ENCODE measurements at places on chromosomes 13 and 19.

GRCh38 chr19:610071-610800, 20.6 kb downstream of the HCN2 start:
- no peak for DNase-seq

DNA sequence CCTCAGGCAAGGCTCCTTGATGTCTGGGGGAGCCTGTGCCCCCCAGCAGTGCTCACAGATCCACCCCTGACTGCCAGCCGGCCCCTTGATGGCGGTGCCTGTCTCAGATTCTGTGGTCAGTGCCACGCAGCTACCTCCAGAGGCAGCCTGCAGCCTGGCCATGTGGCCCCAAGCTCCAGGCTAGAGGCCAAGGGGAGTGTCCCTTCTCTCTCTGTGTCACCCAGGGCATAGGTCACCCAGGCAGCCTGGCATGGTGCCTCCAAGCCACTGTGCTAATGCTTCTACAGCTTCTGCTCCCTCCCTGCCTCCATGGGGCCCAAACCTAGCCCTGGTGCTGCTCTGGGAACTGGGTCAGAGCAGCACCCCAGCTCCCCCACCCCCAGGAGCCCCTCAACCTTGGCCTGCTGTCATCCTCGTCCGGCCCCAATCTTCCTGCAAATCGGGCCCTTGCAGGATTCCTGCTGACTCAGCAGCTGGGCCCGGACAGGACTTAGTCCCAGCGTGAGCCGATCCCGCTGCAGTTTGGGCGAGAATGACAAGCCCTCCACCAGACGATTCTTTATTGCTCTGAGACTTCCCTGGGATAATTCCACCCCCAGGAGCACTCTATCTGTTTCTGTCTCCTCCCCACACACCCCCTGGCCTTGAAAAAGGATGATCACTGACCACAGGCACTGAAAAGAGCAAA, 2.8 kb upstream of the ARL11 start:
- DNase-seq = no peak

- DNase-seq = peak; percentile 98
Observed at GRCh38 chr19:32971715-32972540, at the start of the genes CEP89 and FAAP24. Gene CEP89, minus strand, starts transcription at chr19:32971958. Its CDS starts 84 bp downstream, at chr19:32971874. Gene FAAP24, plus strand, starts transcription at chr19:32972242. Its CDS starts 955 bp downstream, at chr19:32973197.

- DNase-seq = no peak
Observed at GRCh38 chr19:19626516-19627472, 1.2 kb downstream of the LPAR2 start.

GRCh38 chr19:50660088-50660366, 10.8 kb downstream of the C19orf81 start:
- DNase-seq = no peak

DNA sequence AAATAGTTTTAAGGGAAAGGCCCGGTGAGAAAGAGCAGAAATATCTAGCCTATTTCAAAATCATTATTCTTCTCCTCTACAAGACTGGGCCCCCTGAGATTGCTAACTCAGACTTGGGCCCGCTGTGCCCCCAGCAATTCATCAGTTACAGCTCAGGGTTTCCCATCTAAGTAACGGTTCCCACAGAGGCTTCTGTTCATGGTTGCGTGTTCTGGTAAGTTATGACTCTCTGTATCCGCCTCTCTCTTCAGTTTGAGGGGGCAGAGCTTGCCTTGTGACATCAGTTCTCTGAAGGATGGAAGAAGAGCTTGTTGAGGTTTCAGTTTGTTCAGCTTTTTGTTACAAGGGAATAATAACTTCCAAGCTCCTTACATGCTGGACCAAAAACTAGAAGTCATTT, 11.6 kb downstream of the ZNF57 start:
- DNase-seq = no peak

GRCh38 chr19:55208880-55209692, at the start of gene PTPRH:
Gene PTPRH, minus strand, starts transcription at chr19:55209501. Its CDS starts 68 bp downstream, at chr19:55209433.
- no peak for DNase-seq

DNA sequence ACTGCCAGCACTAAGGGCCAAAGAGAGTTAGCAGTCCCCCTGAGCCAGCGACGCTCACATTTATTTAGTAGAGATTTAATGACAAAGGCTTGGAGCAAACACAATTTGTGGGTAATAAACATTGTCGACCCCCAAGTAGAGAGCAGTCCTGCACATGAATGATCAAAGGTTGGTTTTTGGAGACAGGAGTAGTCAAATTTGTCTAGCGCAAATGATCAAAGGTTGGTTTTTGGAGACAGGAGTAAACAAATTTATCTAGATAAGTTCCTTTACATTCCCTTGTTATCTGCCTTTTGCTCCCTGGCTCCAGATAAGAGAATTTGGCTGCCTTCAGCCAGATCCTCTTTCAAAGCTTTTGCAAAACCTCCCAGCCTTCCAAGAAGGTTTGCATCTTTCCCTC, 26.9 kb downstream of the METTL21C start:
- no peak for DNase-seq

GRCh38 chr13:73520566-73521289, 461.9 kb downstream of the KLF5 start:
- DNase-seq = no peak

DNA sequence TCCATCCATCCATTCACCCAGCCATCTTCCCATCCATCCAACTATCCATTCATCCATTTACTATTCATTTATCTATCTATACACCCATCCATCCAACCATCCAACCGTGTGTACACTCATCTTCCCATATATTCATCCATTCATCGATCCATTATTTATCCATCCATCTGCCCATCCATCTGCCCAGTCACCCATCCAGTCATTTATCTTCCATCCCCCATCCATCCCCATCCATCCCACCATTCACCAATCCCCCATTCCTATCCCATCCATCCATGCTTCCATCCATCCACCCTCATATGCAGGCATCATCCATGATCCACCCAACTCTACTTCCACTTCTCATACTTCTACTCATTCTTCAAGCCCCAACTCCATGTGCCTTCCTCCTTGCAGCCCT, 14.0 kb upstream of the HOMER3 start:
- no peak for DNase-seq

DNA sequence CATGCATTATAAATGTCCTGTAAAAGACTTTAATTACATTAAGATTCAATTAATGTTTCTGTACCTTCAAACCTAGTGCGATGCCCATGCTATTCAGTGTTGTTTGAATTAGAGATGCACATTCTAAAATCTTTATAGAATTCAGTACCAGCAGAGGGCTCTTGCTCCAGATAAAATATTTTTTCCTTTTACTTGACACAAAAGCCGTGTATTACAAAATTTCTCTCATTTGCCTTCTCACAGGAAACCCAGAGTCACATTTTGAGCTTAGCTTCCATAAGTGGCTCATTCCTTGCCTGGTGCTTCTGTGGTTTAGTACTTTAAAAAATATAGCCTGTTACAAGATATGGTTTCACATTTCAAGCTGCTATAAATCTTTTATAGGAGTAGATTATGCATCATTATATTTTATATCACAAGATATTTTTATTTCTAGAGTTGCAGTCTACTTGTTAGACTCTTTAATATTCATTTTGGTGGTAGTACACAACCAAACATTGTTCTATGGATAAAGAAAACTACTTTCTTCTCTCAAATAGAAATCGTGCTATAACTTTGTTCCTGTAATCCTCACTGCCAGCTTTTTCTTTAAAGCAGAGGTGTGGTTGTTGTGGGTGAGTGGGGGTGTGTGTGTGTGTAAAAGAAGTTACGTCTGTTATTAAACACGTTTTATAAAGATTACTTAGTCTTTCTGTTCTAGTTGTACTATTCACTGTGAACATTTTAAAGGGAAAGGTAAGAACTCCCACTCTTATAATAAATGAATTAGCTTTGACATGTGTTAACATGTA, 101.4 kb downstream of the RNF17 start:
- DNase-seq = no peak

GRCh38 chr13:27302643-27303262, 32.1 kb downstream of the RASL11A start:
- DNase-seq = no peak

GRCh38 chr19:9584073-9584833, at the start of gene ZNF121:
Gene ZNF121, minus strand, starts transcription at chr19:9584504. Its CDS starts 16,407 bp downstream, at chr19:9568097.
- peak; percentile 47 for DNase-seq

DNA sequence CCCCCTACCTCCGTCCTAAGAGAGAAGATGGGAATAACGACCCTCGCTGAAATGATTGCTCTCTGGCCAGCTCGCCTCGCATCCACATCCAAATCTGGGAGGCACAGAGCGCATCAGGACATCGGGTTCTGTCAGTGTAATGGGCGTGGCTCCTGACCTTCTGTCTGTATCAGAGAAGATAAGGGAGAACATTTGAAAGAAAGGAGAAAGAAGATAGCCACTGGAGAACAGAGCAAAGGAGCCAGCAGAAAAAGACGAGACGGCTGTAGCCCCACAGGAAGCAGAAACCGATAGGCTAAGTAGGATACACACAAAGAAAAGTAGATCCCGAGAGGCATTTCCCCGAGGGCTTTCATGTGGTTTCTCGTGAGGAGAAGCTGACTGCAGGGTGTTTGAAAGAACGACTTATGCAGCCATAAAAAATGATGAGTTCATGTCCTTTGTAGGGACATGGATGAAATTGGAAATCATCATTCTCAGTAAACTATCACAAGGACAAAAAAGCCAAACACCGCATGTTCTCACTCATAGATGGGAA, 14.0 kb upstream of the GJB2 start:
- no peak for DNase-seq

DNA sequence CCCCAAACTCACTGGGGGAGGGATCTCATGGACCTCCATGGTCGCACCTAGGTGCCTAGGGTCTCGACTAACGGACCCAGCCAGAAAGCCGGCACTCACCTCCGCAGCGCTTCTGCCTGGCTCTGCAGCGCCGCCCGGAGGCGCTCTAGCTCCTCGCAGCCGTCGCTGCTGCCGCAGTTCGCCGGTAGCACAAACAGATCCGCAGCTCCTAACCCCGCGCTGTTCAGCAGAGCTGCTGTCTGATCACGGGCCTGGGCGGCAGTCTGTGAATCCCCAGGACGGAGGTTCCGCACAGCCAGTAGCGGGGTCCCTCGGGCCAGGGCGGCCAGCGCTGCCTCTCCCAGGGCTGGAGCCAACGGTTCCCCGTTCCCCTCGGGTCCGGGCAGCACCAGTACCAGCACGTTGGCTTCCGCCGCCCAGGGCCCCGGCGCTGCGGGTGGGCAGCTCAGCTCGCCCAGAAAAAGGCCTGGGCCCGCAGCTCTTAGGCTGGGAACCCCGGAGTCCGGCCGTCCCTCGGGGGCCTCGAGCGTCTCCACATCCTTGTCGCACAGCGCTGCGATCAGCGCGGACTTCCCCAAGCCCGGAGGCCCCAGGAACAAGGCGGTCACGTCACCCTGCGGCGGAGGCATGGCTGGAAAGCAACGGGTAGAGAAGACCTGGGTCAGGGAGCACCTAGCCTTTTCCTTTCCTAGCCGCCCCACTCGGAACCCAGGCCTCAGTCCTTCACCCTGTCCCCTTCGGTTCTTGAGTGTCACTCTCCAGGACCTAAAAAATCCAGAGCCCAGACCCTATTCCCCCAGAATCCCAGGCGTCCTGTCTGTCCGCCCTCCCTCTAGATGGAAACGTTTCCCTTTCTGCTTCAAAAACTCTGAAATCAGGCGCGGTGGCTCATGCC, 977 bp downstream of the IRGQ start:
- no peak for DNase-seq

- DNase-seq = no peak
Observed at GRCh38 chr13:44489751-44490150, 86.4 kb downstream of the TSC22D1 start.

DNA sequence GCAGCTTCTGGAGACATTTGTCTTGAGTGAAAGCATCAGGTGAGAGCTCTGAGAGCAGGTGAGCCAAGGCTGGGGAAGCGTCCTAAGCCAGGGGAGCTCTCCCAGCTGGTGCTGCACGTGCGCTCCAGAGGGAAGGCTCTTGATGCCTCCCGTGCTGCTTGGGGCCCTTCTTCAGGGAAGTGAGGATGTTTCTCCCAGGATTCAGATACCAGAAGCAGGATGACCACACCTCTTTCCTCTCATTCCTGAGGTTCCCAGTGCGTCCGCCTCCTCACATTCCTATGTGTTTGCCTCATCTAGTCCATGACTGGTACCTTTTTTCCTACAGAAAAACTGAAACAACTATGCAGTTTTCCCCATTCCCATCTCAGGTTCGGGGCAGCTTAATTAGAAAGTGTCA, 231.0 kb upstream of the IRS2 start:
- peak; percentile 86 for DNase-seq

- DNase-seq = no peak
Observed at GRCh38 chr13:20401531-20401930, 124.1 kb downstream of the CRYL1 start.

DNA sequence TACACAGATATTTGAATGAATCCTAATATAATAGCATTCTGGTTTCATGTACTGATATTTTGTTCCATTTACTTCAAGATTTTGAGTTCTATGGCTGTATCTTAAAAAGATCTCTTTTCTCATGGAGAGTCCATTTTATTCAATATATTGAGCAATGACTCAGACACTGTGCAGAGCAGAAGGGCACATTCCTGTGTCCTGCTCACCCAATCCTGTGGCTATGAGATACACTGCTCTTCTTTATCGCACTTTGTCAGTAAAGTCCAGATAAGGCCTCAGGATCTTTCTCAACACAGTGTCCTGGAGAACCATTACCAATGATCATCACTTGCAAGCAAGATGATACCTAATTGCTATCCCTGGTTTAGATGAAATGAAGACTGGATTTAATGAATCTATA, 155.0 kb downstream of the CYSLTR2 start:
- no peak for DNase-seq

DNA sequence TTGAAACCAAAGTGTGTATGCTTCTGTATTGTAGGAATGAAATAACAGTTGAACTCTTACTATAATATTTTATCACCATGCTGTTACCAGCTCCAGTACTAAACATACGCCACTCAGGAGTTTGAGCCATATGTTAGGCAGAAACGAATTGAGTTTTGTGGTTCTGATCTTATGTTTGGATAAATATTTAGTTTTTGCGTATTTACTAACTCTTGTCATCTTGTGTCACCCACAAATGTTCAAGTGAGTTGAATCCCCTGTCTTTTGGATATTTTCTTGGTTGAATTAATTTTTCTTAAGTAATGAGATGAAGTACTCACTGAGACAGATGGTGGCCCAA, 1.5 kb downstream of the FNDC3A start:
- no peak for DNase-seq

GRCh38 chr19:56211718-56212117, 9.6 kb downstream of the ZSCAN5C start:
- DNase-seq = no peak

DNA sequence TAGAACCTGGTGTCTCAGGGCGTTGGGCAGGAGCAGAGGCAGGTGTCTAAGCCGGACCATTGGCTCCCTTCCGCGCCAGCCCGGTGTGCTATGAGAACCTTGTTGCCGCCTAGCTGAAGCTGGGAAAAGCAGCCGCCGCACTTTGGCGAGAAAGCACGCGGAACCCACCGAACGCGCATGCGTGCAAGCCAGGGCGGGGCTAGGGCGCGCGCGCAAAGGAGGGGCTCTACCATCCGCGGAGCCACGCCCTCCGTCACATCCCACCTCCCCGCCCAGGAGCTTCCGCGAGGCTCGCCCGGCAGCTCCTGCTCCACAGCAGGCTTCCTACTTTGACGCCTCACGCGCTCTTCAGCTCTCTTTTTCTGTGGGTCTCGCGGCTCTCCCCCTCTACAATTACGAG, 51.3 kb downstream of the WDR87 start:
- DNase-seq = no peak
